ENCODE measurements at places on chromosomes 11 and 22. TPM values are rescaled to one million over a fixed set of nuclear protein-coding genes. Genes with fewer than 3 reads are reported as not detected.

DNA sequence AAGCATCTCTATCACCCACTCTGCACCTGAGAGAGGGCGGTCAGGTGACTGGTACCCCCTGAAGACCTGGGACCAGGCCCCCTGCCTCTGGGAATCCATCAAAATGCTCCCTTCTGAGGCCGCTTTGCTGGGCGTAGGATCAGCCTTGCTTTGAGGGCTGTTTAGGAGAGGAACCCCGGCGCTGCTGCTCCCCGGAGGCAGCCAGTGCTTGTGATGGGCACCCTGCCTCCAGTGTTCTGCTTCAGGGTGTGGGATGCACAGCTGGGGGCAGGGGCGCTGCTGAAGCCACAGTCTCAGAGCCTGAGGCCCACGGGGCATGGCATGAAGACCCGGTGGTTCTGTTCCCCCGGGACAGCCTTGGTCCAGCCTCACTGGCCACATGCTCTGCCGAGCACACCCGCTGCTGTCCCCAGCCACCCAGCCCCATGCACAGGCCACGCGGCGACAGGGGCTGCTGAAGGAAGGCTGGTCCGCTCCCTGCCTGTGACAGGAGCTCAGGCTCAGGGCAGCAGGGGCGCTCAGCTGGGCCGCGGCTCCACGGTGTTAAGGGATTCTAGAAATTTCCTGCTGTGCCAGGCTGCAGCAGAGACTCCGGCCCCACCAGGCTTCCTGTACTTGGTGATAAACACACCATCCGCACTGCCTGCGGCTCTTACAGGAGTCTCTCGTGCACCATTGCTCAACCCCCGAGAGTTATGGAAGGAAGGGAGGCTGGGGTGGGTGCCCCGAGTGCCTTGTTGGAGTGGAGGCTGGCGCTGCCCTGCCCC lies 91.0 kb downstream of the KCNQ1 start:
- H3K4me1 ChIP-seq = peaks cover 12% of the 10 kb centered on the region
- H3K36me3 ChIP-seq = no peaks in the 10 kb centered on the region
- DNase-seq = no peak
- no peak overlapping the region for H3K4me3 ChIP-seq
- no peak overlapping the region for H3K27ac ChIP-seq
- no peaks in the 10 kb centered on the region for H3K27me3 ChIP-seq

DNA sequence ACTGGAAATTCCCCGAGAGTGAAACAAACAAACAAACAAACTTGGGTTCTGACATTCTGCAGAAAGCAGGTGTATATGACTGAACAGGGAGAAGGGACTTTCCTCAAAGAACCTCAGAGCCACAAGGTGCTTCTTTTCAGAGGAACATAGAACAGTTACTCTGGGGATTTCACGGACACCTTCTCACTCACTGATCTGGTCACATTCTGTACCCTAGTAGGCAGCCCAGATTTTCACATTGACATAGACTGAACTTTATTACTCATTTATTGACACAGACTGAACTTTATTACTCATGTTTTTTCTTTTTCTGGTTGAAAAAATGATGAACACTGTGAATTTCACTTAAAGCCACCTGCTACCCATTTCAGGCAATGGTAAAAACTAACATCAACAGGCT lies 263.0 kb downstream of the OPCML start:
- no peaks in the 10 kb centered on the region for H3K4me1 ChIP-seq
- no peak for DNase-seq
- no peaks in the 10 kb centered on the region for H3K27me3 ChIP-seq
- H3K36me3 ChIP-seq = no peaks in the 10 kb centered on the region

- no peaks in the 10 kb centered on the region for H3K27me3 ChIP-seq
- H3K4me3 ChIP-seq = peak overlapping the region; percentile 64
- peaks cover 97% of the 10 kb centered on the region for H3K4me1 ChIP-seq
- H3K27ac ChIP-seq = peak overlapping the region; percentile 53
Observed at GRCh38 chr11:60977836-60978235, 6.4 kb downstream of the CD6 start.

DNA sequence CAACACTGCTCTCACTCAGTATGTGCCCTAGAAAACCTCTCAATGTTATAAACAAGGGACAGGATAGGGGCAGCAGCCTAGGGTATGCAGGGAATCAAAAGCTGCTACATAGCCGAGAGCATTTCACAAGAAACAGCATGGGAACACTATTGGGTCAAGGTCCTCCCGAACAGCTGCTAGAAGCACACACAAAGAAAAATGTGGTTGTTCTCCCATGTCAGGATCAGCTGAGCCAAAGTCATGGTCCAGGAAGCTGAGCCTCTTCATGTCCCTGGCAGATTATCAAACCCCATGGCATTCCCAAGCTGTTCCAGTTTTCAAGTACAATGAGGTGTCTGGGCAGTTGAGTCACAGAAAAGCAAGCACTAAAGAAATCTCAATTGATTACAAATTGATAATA lies 21.0 kb upstream of the GDPD4 start:
- H3K36me3 ChIP-seq = peaks cover 7% of the 10 kb centered on the region
- DNase-seq = no peak
- H3K27me3 ChIP-seq = no peaks in the 10 kb centered on the region
- no peak overlapping the region for H3K27ac ChIP-seq
- H3K4me1 ChIP-seq = no peaks in the 10 kb centered on the region
- no peak overlapping the region for H3K4me3 ChIP-seq

DNA sequence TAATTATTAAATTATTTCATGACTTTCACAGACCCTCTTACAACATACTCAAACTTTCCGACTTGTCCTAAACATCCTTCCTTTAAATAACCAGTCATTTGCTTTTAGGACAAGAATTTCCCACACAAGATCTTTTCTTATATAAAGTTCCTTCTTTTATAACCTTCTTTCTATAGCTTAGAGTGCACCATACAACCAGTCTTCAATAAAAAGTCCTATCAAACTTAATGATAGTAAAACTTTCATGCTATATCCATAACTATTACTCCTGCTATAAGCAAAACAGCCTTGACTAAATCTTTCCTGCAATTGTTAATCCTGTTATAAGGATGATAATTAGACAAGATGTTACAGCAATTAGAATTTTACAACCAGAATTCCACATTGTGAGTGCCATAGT lies 47.4 kb downstream of the ZNF280B start:
- no peak for DNase-seq
- no peaks in the 10 kb centered on the region for H3K4me1 ChIP-seq
- H3K27ac ChIP-seq = no peak overlapping the region
- peaks cover 7% of the 10 kb centered on the region for H3K27me3 ChIP-seq
- no peak overlapping the region for H3K4me3 ChIP-seq

DNA sequence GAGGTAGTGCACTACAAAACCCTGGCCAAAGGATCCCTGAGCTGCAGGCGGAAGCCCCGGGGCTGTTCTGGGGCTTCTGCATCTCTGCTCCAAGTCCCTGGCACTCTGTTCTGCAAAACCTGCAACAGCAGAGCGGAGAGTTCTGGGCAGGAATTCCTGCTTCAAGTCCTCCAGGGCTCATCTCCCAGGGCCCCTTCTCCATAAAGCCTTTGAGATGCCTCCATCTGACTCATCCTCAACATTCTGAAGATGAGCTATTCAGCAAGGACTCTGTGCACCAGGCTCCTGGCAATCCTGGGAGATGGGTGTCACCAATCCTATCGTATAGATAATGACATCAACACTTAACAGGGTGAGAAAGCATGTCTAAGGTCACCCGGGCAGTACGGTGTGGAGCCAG lies 19.3 kb downstream of the SYN3 start:
- H3K27ac ChIP-seq = no peak overlapping the region
- H3K36me3 ChIP-seq = no peaks in the 10 kb centered on the region
- DNase-seq = no peak
- H3K4me1 ChIP-seq = no peaks in the 10 kb centered on the region
- H3K4me3 ChIP-seq = no peak overlapping the region
- H3K27me3 ChIP-seq = no peaks in the 10 kb centered on the region

DNA sequence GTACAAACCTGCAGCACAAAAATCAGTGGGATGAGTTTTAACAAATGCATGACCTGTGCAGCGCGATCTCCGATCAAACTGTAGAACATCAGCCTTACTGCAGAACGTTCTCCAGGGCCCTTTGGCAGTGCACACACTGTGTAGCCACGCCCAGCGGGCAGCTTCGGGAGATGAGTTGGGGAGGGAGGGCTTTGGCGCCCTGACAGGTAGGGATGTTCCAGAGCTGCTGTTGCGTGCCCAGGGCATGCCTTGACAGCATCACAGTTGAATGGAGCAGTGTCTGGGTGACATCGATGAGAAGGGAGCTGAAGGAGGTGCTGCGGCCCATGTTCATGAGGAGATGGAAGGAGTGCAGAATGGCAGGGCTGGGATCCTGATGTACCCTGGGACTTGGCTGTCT lies 80.2 kb downstream of the TBC1D22A start:
- peaks cover 7% of the 10 kb centered on the region for H3K36me3 ChIP-seq
- no peak for DNase-seq
- H3K4me1 ChIP-seq = no peaks in the 10 kb centered on the region
- H3K27ac ChIP-seq = no peak overlapping the region

DNA sequence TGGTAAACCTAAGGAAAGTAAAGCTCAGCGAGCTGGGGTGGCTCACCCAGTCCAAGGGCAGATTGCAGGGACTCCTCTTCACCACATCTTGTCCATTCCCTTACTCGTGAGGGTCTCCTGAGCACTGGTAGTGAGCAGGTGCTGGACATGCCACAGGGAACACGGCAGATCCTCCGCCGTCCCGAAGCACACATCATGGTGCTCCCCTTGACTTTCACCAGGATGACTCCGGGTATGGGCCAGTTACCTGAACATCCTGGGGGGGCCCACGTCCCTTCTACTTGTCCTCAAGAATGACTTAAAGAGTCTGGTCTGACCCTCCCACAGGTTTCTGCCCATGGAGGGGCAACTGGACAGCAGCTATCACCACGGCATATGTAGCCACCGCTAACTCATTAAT lies 8.0 kb upstream of the SF1 start:
- no peak overlapping the region for H3K4me3 ChIP-seq
- peaks cover 26% of the 10 kb centered on the region for H3K36me3 ChIP-seq

- H3K27me3 ChIP-seq = no peaks in the 10 kb centered on the region
- no peaks in the 10 kb centered on the region for H3K36me3 ChIP-seq
- peaks cover 34% of the 10 kb centered on the region for H3K4me1 ChIP-seq
Observed at GRCh38 chr22:42934338-42934737, 77.3 kb upstream of the ARFGAP3 start.

IGLL1 gene
- not detected for total RNA-seq

UCP3 gene
- 5.6 TPM for total RNA-seq

DNA sequence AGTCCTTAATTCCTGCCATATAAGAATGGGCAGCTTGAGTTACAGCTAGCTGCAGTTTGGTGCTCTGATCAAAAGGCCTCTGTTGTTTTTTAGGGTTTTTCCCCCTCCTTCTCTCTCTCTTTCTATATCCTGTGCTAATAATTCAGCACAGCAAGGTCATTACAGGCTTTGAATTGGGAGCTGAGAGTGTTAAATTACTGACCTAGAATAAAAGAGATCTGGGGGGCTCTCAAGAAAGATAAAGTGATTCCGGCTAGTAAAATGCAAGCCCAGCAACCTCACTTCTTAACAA lies 84.9 kb downstream of the CSTPP1 start:
- no peak overlapping the region for H3K4me3 ChIP-seq
- H3K27ac ChIP-seq = no peak overlapping the region
- H3K36me3 ChIP-seq = no peaks in the 10 kb centered on the region
- no peaks in the 10 kb centered on the region for H3K4me1 ChIP-seq

GRCh38 chr11:12691473-12691872 lies 17.3 kb downstream of the TEAD1 start:
- H3K4me1 ChIP-seq = no peaks in the 10 kb centered on the region
- H3K36me3 ChIP-seq = no peaks in the 10 kb centered on the region
- DNase-seq = no peak

DNA sequence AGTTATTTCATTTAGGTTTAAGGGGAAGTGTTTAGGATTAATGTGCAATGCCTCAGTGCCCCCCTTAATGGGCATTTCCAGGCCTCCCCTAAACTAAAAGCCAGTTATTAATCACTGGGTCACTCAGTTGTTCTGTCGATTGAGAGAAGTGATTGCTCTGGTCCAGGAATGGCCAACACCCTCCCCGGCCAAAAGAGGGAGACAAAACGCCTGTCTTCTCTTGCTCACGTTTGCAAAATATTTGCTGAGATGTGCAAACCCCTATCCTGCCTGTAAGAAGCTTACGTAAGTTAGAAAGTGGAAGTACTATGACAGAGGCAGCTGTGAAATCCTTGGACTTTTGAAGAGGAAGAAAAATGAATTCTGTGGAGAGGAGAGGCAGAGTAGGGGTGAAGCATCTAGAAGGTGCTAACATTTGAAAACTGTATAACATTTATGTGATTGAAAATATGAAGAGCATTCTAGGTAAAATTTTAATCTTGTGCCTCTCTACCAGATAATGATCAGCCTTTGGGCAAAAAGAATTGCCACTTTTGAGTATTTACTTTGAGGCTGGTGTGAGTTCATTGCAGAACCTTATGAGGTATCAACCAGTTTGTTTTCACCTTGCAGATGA lies 37.7 kb downstream of the NTM start:
- H3K27ac ChIP-seq = no peak overlapping the region
- H3K36me3 ChIP-seq = no peaks in the 10 kb centered on the region
- H3K4me3 ChIP-seq = no peak overlapping the region
- no peaks in the 10 kb centered on the region for H3K4me1 ChIP-seq

GRCh38 chr11:26995701-26996460 lies 2.0 kb downstream of the FIBIN start:
- no peak overlapping the region for H3K4me3 ChIP-seq
- no peak overlapping the region for H3K27ac ChIP-seq
- H3K36me3 ChIP-seq = no peaks in the 10 kb centered on the region
- no peaks in the 10 kb centered on the region for H3K4me1 ChIP-seq
- no peaks in the 10 kb centered on the region for H3K27me3 ChIP-seq

SCO2 gene
- 14.6 TPM for total RNA-seq

GRCh38 chr11:36343436-36343835 lies 47.3 kb downstream of the PRR5L start:
- no peak overlapping the region for H3K27ac ChIP-seq
- H3K4me3 ChIP-seq = no peak overlapping the region
- H3K36me3 ChIP-seq = no peaks in the 10 kb centered on the region
- H3K4me1 ChIP-seq = no peaks in the 10 kb centered on the region

GRCh38 chr11:36711104-36711825 lies 113.2 kb upstream of the RAG2 start:
- no peak for DNase-seq
- H3K27me3 ChIP-seq = no peaks in the 10 kb centered on the region
- H3K4me3 ChIP-seq = no peak overlapping the region

GRCh38 chr22:30674482-30674881 lies 6.8 kb upstream of the DUSP18 start:
- H3K27me3 ChIP-seq = no peaks in the 10 kb centered on the region
- DNase-seq = no peak
- H3K4me1 ChIP-seq = no peaks in the 10 kb centered on the region
- no peak overlapping the region for H3K27ac ChIP-seq
- H3K4me3 ChIP-seq = no peak overlapping the region

All from CD4-positive, CD25-positive, alpha-beta regulatory T cell (primary cell).